Stimulated activated CD8-positive, alpha-beta memory T cell treated with anti-CD3 and anti-CD28 coated beads, Interleukin-12 subunit alpha, Interleukin-12 subunit beta, amount 100 ng/mL, for 4 hours (primary cell): ENCODE measurements at places on chromosomes 4 and X.

DNA sequence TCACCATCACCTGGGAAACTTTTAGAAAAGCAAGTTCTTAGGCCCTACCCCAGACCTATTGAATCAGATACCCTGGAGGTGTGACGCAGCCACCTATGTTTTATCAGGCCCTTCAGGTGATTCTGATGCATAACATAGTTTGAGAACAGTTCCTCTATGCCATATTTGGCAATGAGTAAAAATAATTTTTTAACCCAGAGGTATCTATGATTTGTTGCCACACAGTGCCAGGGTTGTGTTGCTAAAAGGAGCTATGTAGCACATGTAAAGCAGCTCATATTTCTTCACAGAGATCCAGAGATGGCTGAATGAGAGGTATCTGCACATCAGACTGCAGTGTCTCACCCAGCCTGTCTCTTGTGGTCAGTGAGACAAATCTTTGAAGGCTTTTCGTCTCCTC, 85.3 kb downstream of the PTPN13 start:
- no peak for DNase-seq

DNA sequence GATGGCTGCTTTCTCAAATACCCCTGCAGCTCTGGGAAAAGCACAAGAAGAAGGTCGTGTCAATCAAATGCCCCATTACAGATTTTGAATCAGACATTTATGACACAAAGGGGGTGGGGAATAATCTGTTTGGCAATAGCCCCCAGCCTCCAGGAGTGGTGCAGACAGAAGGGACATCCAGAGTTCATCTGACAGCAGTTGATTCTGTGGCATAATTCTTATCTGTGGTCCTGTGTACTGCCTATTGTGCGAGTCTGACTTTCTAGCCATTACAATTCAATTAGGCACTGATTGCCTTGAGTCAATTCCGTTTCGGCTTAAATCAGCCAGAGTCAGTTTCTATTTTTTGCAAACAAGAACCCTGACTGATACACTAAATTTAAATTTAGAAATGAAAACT, 28.6 kb upstream of the DCLK2 start:
- no peak for DNase-seq

DNA sequence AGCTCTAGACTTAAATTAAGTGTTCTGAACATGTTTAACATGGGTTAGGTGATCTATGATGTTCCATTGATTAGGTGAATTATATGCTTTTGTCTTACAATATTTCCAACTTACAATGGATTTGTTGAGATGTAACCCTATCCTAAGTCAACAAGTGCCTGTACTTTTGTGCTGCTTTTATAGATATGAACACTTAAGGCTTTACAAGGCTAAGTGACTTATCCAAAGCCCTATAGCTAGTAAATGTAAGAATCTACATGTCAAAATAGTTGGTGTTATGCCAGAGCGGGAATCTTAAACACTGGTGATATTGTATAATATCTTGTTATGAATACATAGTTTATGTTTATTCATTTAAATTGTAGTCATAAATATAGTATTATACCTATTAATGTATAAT, 1629.1 kb upstream of the IGFBP7 start:
- DNase-seq, result no peak

DNA sequence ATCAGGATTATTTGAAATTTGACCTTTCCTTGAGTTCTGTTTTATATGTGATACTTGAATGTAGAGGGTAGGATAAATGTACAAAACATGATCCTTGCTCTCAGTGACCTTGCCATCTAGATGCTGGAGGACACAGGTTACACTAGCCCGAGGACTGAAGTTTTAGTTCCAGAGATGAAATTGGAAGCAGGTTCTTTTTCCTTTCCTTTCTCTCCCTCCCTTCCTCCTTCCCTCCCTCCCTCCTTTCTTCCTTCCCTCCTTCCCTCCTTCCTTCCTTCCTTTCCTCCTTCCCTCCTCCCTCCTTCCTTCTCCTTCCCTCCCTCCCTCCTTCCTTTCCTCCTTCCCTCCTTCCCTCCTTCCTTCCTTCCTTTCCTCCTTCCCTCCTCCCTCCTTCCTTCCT, 54.3 kb downstream of the LRRC66 start:
- DNase-seq, result no peak

DNA sequence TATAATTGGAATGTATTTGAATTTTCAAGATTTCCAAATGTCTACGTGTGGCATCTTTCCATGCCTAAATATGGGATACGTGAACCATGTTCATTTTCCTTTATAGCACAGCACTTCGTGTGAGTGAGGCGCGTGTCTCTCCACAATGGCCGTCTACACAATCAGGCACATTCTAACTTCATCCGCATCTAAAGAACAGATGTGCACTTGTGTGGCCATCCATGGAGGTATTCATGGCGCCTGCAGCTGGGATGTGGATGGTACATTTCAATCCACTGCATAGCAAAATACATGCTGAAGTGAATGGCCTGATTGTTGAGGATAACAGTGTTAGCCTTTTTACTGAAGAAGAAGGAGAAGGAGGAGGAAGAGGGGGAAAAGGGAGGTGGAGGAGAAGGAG, 34.5 kb upstream of the TRIM2 start:
- no peak for DNase-seq

DNA sequence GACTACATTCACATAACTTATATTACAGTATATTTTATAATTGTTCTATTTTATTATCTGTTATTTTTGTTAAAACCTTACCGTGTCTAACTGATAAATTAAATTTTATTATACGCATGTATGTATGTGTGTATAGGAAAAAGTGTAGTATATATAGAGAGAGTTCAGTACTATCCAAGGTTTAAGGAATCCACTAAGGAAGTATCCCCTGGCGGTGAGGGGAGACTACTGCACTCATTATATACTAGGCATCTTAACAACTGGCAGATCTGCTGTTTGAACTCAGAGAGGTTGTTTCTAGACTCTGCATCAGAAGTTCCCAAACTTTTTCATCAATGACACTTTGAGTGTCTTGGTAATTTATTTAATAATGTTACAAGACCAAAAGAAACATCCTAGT, 70.9 kb downstream of the NDST4 start:
- DNase-seq, result no peak

DNA sequence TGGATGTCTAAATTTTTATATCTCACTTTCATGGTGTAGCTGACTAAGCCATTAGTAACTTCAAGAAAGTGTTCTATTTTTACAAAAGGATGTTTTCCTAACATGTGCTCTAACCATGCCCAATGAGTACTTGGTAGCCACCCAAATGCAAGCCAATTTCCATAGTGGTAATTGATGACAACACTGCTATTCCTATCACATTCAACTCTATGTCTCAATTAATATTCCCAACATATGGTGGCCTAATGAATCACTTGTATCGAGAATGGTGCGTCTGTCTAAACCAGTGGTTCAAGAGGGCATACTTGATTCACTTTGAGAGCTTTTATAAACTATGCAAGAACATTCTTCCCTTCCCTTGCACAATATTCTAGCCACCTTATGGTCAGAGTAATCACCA, 112.9 kb upstream of the GPRIN3 start:
- no peak for DNase-seq

DNA sequence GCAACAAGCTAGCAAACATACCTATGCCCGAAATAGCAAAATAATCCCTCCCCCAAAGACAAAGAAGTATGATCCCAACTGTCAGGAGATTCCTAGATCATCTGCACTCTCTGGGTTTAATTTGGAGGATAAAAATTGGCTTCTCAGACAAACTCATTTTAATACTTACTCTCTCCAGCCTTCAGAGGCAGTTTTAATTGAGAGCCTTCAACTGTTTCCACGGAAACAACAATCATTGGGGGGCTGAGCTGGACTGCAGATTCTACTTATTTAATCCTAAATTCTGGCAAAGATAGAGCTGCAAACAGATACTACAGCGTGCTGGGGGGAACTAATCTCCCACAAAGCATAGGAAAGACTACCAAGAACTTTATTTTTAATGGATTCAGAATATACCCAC, 168.2 kb downstream of the TSPAN5 start:
- no peak for DNase-seq

GRCh38 chrX:118484216-118484903, 11.3 kb upstream of the DOCK11 start:
- no peak for DNase-seq

DNA sequence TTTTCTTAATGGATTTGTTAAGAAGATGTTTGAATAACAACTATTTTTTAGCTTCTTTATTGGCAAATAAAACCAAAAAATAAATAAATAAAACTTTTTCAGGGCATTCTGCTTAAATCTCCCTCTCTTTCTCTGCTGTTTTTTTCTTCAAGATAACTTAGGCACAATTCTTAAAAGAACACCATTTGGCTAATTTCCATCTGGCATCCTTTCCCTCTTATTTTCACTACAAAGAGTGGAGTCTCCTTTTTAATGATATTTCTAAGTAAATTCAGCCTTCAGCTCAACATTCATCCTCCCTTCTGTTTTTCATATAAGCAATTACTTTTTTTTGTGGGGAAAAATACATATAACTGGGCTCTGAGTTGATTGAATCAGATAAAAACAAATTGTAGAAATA, 88.1 kb downstream of the PCDH7 start:
- DNase-seq, result no peak

DNA sequence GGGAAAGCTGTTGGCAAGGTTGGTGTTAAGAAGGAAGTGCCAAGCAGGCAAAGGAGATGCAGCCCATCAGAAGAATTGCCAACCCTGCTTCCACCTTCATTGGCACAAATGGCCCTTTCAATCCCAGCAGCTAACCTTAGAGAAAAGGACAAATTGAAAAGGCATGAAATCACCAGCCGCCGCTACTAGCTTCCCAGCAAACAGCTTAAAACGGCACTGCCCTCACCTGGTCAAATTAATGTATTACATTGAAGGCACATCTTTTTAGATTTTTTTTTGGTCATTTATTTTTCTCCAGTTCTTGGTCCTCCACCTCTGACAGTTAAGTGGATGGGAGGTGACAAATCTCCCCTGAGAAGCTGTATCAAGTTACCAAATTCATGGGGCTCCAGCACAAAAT, 51.0 kb upstream of the NHSL2 start:
- no peak for DNase-seq

DNA sequence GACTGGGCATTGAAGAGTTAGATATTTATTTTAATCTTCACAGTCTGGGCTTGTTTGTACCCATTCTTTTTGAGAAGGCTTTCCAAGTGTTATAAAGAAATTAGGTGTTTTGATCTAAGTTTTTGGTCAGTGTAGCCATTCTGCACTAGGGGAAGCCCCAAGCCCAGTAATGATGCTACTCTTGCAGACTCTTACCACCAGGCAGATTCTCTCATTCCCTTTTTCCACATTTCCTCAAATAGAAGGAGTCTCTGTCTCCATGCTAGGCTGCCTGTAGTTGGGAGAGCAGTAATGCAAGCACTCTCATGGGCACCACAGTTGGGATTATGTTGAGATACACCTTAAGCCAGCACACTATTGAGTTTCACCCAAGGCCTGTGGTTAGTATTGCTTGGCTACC, 21.5 kb downstream of the CDX4 start:
- DNase-seq, result no peak

- DNase-seq, result no peak
These were observed 836 bp upstream of the LNX1 start for GRCh38 chr4:53592122-53592521.

- no peak for DNase-seq
These were observed 373.6 kb upstream of the MAGEB2 start for GRCh38 chrX:29841750-29842149.

- peak; percentile 1 for DNase-seq
These were observed 114.3 kb upstream of the TEX13C start for GRCh38 chrX:125205133-125205917.

GRCh38 chrX:133658293-133658911, 243.1 kb upstream of the GPC4 start:
- DNase-seq, result no peak

DNA sequence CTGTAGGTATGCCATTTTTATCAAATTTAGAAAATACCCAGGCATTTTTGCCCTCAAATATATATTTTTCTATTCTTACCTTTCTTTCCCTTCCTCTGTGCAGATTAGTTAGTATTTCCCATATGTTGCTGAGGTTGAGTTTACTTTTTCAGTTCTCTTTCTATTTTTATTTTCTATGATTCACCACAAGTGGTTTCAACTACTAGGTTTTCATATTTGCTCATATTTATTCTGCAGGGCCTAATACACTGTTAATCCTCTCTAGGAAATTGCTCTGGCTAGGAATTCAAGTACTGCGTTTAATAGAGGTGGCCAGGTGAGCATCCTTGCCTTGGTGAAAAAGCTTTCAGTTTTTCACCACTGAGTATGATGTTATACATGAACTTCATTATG, 1535.3 kb upstream of the PCDH10 start:
- DNase-seq, result no peak

DNA sequence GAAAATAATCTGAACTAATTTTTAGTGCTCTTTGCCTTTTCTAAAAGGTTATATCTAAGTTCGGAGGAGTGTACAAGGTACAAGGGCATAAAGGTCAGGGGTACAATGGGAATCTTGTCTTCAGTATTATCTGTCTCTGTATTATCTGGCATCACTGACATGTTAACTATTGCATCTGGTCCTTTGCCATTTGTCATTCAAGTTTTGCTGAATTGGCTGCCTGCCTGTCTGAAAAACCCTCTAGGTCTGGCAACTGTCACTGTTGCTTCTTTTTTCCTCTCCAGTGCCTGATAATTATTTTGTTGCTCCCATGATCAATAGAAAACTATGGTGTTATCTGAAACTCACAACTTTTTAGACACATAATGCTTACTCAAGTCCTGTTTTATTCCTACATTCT, 112.5 kb upstream of the STK26 start:
- no peak for DNase-seq

GRCh38 chr4:5890063-5890727, 2.7 kb downstream of the CRMP1 start:
- no peak for DNase-seq

DNA sequence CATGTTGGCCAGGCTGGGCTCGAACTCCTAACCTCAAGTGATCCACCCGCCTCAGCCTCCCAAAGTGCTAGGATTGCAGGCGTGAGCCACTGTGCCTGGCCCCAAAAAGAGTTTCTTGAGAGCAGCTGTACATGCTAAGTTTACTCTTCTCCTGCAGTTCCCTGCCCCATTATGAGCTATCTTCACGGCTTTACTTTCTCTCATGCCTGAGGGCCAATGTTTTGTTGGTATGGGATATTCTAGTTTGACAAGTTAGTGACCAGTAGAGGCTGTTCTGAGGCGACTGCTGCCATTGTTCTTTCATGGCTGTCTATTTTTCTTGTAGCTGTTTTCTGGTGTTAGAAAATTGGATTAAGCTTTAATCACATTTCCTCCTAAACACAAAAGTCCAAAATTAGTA, 78.0 kb upstream of the STX18 start:
- DNase-seq, result no peak

- DNase-seq, result no peak
These were observed 228.9 kb upstream of the TTC29 start for GRCh38 chr4:147174591-147174990.

DNA sequence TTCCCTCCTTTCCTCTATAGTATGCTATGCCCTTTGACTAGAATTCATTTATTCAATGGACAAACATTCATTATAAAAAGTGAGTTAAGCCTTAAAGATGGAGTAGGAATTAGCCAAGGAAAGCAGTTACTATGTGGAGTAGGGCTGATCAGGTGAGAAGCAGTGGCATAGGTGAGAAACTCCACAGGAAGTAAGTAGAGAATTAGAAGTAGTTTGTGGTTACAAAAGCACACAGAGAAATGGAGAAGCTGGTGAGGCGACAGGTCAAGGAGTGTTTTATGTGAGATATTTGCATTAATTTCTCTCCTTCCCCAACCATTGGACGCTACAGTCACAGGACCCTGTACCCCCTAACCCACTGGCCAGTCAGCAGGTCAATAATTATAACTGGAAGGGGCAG, 30.6 kb downstream of the SETD7 start:
- no peak for DNase-seq
